ENCODE measurements at places on chromosomes 7 and 10.

DNA sequence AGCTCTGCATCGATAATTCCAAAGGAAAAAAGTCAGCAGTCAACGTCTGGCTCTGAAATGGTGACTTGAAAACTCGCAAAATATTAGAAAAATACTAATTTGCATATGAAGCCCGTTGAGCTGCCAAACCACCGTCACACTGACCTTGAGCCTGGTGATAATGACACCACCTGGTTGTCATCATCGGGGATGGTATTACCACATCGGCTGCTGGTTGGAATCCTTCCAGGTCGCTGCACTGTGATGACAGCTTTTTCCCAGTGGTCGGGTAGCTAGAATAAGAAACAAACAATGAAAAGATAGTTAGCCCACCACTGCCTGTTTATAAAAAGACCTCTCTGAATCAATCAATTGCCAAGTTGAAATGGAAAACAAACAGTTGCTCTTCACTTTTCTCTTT lies 41.6 kb downstream of the LAMB1 start:
- DNase-seq, result no peak

DNA sequence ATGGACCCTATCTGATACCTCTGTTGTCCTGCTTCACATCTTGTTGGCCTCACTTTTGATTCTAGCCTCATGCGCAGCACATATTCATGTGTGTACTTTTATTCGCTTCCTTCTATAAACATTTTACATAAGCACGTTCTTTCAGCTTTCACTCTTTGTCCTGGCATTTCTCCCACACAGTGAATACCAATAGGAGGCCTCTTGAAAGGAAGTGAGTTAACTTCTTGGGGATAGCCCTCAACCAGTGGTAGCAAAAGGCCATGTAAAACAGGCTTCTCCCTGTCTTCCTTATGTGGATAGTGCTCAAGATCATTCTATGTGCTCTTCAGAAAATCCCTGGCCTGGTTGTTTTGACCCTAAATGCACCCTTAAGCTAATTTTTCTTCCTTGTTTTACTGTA lies 633.9 kb upstream of the MBL2 start:
- DNase-seq, result no peak

GRCh38 chr10:86033581-86033980 lies 333.0 kb downstream of the GRID1 start:
- DNase-seq, result no peak

DNA sequence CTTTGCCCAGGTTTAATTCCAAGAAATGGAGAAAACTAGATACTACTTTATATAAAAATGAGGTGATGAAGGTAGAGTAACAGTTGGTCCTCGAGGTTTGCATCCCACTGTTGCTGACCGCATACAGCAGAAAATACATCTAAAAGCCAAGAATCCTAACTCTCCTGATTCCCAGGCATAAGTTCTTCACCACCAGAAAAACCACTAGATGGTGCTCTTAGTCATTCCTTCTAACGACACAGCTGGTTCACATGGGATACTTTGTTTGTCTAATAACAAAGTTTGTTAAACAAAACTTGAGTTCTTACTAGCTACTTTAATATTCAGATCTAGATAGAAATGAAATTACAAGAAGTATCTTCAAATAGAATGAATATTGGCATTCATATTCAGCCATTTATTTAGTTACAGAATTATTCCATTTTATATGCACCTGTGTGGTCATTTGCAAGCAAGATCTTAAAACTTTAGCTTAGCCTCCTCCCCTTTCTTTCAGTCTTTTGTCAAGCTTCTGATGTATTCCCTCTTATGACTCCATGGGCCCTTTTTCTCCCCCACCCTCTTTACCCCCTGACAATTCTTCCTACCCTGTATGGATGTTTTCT lies 54.1 kb upstream of the CYP26C1 start:
- peak; percentile 45 for DNase-seq

DNA sequence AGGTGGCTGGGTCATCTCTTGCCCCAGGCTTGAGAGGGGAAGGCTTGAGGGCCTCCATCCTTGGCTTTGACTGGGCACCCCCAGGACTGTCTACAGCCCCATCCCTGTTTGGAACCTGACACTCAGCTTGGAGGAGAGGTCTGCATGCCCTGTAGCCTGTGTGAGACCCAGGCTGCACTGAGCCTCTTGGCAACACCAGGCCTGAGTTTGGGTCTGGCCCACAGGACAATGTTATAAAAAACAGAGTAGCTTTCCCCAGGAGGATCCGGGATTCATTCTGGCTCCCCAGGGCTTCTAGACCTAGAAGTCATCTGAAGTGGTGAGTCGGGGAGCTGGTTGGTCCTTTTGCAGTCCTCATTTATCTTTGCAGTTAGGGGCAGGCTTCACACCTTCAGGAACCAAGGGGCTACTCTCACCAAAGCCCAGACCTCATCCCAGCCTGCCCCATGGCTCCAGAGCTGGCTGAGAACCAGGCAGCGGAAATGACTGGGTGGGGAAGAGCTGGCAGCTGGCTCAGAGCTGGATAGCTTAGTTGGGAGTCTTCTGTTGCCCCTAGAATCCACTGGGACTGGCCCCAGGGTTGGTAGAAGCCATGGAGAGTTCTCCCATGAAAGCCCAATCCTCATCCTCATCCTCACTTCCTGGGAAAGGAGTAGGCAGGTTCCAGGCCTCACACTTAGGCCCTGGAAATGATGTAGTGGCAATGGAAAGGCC lies 68.8 kb downstream of the ADCYAP1R1 start:
- no peak for DNase-seq

DNA sequence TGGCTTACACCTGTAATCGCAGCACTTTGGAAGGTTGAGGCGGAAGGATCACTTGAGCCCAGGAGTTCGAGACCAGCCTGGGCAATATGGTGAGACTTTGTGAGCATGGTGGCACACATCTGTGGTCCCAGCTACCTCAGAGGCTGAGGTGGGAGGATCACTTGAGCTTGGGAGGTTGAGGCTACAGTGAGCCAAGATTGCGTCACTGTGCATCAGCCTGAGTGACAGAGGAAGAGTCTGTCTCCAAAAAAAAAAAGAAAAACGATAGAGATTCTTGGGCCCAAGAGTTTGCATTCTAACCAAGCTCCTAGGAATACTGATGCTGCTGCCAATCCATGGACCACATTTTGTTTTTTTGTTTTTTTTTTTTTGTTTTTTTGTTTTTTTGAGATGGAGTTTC lies 12.1 kb downstream of the MYOZ1 start:
- no peak for DNase-seq

- DNase-seq, result no peak
Observed at GRCh38 chr7:69922026-69922803, 323.9 kb downstream of the AUTS2 start.

DNA sequence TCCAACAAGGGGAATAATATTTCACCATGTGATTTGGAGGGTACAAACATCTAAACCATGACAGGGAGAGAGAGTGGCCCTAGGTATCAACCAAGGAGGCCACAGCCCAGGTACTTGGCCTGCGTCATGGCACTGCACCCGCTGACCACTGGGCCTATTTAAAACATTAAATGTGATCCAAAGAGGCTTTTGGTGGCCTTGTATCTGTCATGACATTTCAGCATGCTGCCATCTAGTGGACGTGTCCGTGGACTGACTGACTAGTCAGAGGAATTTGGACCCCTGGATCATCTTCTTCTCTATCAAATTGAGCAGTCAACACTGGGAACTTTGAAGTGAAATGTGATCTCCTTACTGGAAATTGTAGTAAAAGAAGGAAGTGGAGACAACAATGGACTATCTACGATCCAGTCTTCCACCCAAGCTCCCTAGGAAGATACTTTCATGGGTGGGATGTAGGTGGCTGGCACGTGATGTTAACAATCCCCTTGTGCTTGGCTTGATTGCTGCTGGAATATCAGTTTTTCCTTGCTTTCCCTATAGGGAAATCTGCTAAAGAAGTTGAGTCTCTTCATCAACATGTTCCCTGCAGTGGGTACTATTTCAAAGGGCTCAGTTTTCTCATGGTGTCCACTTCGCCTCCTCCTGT lies 24.6 kb upstream of the ITGA8 start:
- peak; percentile 55 for DNase-seq

- no peak for DNase-seq
Observed at GRCh38 chr7:148584154-148584827, 6.3 kb upstream of the C7orf33 start.

DNA sequence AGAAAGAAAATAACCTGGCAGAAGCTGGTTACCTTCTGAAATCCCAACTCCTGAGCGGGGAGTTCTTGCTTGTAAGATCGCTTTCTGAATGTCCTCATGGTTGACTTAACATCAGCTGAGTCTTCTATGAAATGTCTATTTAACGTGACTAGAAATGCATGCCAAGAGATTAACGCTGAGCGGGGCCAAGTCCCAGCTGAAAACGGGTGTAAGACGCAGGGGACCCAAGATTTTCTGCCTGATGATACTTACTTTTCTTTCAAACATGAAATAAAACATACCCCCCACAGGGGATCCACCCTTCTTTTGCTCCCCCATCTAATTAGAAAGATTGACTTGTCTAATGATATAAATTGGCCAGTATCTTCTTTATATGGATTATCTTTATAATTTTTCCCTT lies 14.9 kb downstream of the OR9A2 start:
- DNase-seq, result no peak

DNA sequence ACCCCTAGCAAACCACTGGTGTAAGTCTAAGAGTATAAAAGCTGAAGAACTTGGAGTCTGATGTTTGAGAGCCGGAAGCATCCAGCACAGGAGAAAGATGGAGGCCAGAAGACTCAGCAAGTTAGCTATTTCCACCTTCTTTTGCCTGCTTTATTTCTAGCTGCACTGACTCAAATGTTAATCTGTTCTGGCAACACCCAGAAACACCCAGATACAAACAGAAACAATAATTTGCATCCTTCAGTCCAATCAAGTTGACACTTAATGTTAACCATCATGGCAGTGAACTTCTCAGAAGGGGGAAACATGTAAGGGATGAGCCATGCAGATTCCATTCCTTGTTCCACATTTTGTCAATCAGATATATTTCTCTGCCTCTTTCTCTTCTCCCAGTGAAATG lies 101.8 kb upstream of the FERD3L start:
- no peak for DNase-seq

DNA sequence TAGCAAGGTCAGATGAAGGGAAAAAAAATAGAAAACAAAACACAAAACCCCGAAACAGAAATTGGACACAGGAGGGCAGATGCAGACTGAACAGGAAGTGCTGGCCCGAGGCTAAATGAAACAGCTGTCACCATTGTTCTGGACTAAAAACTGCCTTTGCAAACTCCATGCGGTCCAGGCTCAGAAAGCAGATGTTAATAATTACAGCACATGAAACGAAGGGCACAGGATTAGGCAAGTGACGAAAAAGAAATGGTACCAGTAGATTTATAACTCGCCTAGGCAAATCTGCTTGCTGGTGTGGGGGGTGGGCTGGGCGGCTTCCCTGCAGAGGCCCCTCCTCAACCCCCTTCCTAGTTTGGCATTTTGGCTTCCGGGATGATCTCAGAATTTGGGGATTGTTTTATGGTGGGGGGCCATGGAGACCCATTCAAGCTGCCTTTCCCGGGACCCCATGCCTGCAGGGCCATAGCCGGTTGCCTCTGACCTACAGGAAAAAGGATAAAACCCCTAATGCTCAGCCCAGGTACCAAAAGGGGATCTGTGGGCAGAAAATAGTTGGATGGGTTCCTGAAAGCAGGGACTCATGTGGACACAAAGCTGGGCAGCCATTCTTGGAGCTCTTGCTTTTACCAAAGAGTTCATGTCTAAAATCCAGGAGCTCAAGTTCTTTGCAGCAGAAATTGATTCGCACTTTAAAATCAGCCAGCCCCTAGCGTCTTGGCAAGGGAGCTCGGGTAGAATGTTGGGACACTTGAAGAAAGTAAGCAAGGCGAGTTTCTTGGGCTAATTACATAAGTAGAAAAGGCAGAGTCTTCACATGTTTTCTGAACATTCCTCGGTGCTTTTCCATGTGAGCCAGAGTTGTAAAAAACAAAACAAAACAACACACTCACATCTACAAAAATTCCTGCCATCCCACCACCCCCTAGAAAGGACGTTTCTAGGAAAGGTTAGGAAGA lies 39.0 kb upstream of the EMX2 start:
- peak; percentile 17 for DNase-seq

DNA sequence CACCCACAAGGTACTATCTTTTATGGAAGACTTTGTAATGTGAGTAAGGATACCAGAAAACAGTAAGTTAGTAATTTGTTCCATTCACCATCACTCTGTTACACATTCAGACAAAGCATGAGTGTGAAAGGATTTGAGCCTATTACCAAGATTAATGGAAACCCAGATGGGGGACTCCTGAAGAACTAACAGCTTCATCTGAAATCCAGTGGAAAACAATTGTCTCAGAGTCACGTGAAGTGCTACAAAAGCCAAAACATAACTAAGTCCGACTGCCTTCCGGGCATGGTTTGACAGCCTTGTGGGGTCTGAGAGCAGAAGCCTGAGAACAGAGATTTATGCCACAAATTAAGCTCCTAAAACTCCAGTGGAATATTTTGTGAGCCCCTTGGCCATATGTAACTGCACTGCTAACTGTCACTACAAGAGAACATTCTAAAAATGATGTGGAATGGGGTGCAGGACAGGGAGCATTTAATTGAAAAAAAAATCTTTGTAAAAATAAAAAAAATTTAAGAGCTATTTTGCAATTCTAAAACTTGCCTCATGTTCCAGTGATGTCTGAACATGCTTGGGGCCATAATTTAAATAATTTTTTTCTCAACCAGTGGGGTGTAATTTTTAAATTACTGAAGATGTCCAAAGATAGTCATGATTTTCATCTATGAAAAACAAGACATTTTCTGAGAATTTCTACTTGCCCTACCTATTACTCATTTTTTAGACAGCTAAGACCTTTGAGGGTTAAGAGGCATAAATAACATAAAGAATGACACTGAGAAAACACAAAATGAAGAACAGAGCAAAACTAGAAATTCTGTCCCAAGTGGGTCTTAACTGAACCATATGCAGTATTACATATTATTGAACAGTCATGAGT lies 555.0 kb downstream of the INHBA start:
- no peak for DNase-seq

- peak; percentile 54 for DNase-seq
Observed at GRCh38 chr10:126972635-126973414, 67.6 kb downstream of the DOCK1 start.

DNA sequence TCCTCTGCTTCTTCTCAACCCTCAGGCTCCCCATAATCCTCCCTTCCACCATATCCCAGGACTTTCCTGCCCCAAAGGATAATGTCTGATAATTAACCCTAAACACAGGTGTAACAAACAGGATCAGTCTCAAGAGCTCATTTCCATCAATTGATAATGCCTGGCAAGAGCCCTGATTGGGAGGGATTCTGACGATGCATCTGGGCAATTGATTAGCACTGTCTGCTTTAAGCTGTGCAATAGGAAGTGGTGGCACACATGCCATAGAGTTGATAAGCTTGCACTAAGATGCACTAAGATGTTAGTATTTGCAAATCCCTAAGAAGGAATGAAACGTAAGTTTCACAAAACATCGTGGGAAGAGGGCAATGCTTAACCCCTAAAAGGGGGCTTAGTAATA lies 27.4 kb upstream of the EGR2 start:
- no peak for DNase-seq

- no peak for DNase-seq
Observed at GRCh38 chr7:79785556-79785955, 332.1 kb upstream of the MAGI2 start.

DNA sequence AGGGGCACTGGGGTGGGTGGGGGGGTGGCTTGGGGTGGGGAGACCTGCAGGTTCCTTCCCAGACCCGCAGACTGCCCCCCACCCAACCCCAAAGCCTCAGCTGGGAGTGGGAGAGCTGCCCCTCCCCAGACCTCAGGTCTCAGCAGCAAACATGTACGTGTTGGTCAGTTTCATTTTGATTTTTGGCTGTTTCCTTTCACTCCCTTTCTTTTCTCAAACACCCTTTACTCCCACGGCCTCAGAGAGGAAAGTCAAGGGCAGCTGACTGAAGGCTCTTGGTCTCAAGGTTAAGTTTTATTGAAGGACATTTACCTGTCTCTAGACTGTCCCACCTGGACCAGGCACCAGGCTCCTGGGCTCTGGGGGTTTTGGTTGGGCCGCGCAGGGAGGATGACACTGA lies 34.1 kb upstream of the HSPB1 start:
- no peak for DNase-seq
